ENCODE measurements at places on chromosomes 16 and 17.

DNA sequence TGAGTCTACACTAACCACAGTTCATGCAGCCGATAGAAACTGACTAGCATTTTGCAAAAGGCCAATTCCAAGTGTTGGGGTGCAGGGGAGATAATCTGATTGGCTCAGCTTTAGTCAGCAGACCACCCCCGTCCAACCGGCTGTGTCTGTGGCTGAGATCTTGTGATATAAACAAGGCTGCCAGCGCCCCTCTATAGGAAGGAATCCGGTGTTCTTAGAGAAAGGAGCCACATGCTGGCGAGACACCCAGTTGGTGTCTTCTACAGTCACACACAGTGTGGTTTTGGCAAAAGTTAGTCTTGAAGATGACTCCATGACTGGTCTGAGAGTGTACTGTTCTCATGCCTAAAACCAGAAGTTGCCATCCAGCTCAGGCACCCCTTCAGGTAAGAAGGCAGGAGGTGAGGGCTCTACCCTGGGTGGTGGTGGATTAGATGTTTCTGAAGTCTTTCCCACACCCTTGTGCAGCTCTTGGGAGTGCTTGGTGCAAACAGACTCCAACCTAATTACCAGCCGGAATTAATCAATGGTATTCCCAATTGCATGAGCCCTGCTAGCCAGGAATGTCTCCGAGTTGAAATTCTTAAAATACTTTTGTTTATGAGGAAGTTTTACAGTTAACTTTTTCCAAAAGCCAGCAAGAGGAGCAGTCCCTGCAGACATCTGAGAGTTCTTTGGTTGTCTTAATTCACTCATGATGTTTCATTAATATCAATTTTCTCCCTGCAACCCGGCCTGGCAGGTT lies 172.3 kb upstream of the IRX6 start:
- no peak for DNase-seq

GRCh38 chr16:81101702-81102101 lies 5.5 kb upstream of the GCSH start:
- no peak for DNase-seq

GRCh38 chr16:7085776-7086175 lies 246.9 kb upstream of the RBFOX1 start:
- no peak for DNase-seq

- no peak for DNase-seq
These were observed 80.5 kb downstream of the NF1 start for GRCh38 chr17:31175237-31175636.

- no peak for DNase-seq
These were observed 16.8 kb downstream of the CHP2 start for GRCh38 chr16:23771642-23772041.

- no peak for DNase-seq
These were observed 10.2 kb downstream of the CYB561 start for GRCh38 chr17:63435681-63436522.

DNA sequence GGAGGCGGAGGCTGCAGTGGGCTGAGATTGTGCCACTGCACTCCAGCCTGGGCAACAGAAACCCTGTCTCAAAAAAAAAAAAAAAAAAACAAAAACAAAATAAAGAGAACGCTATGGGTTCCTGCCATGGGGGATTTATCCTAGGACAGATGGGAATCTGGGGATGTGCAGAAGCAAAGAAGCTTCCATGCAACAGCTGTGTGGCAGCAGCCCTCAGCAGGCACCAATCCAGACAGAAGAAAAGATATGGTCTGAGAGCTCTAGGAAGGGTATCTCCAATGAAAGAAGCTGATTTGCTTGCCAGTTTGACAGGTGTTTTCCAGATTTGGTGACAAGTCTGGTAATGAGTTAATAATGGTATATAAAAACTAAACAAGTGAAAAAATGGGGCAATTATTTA lies 11.6 kb downstream of the MYO19 start:
- DNase-seq = no peak

- no peak for DNase-seq
These were observed 106.6 kb downstream of the MAF start for GRCh38 chr16:79493911-79494310.

GRCh38 chr16:2237493-2238149 lies 1.4 kb downstream of the DNASE1L2 start:
- DNase-seq = no peak

DNA sequence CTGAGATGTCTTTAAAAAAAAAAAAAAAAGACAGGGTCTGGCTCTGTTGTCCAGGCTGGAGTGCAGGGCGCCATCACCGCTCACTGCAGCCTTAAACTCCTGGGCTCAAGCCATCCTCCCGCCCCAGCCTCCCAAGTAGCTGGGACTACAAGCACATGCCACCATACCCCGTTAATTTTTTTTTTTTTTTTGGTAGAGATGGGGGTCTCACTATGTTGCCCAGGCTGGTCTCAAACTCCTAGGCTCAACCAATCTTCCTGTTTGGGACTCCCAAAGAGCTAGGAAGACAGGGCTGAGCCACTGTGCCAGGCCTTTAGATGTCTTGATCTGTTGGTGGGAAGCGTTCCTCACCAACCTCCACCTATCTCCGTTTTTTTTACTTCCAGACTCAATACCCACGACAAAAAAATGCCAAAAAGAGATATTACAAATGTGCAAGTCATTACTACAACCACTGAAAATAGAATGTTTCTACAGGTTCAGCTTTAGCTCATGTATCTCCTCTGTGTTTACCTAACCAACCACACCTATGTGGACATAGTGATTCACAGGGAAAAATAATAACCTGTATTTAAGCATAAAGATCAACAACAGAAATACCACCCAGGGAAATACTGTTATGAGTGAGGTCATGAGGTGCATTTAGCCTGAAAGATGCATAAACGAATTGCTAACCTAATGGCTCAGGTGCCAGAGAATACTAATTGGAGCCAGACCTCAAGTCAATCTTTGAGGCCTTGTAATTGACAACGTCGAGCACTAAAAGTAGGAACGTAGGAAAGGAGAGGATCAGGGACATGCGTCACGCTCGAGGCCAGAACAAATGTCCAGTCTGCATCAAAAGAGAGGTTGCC lies 22.6 kb downstream of the NACA2 start:
- DNase-seq = no peak

DNA sequence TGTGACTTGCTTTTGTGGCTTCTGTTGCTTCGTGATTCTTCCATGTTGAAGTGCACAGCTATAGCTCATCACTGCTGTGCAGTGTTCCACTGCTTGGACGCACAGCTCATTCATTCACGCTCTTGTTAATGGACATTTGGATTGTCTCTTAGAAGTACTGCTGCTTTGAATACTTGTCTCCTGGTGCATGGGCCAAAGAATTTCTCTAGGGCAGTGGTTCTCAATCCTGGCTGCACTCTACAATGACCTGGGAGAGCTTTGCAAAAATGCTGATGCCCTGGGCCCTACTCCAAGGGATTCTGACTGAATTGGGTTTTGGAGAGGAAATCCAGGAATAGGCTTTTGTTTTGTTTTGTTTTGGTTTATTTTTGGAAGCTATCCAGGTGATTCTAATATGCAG lies 20.0 kb downstream of the CCL17 start:
- DNase-seq = no peak

- DNase-seq = peak; percentile 90
These were observed 8.9 kb downstream of the UBTF start for GRCh38 chr17:44210342-44211192.

GRCh38 chr17:4823373-4824089 lies 9.6 kb upstream of the MINK1 start:
- DNase-seq = no peak
